G401 (cell line): ENCODE measurements at places on chromosomes 2 and 18. TPM values are rescaled to one million over a fixed set of nuclear protein-coding genes. Genes with fewer than 3 reads are reported as not detected.

The COLEC11 gene
- 2.1 TPM in 1 of 2 replicates, not detected in the other for total RNA-seq

GRCh38 chr2:105853354-105854088 is 108.8 kb downstream of the NCK2 start:
- no peak for DNase-seq

- DNase-seq, result no peak
These were observed 592.1 kb downstream of the XIRP2 start for GRCh38 chr2:167480232-167480985.

GRCh38 chr2:167134381-167135072 is 246.2 kb downstream of the XIRP2 start:
- no peak for DNase-seq

DNA sequence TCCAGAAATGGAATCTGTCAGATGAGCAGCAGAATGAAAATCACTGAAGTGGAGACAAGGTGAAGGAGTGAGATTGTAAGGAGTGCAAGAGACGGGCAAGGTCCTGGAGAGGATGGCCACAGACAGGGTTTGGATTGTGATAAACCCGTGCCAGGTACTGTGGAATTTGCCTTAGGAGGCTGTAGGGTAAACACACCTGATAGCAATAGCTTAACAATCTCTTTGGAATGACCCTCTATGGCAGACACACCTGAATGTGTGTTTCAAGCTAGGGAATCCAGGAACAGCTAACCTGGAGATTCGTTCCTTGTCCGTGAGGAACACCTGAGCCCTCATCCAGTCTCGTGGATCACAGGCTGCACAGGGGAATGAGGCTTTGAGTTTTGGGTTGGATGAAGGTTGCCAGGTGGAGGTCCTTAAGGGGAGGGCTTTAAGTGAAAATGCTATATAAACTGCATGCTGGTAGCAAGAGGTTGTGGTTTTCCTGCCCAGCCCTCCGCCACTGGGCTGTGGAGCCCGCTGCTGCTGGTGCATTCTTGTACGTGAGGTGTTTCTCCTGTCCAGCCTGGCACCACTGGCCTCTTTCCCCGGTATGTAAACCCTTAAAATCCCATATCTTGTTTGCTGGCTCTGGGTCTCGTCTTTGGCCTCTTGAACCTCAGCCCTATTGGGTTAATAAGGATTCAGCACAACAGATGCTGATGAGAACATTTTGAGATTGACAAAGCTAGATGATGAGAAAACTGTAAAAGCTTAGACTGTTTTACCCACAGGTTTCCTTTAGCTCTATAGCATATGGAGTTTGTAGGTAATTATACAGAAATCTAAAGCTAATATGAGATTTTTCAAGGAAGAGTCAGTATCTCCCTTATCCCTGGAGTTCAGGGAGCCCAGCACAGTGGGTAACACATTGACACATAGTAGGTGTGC is 117.9 kb downstream of the ARHGAP15 start:
- DNase-seq, result no peak

- no peak for DNase-seq
These were observed 76.2 kb upstream of the AFF3 start for GRCh38 chr2:100218552-100218951.
